Urinary bladder (tissue), 4 donors: ENCODE measurements at places on chromosomes 5 and 9. TPM values are rescaled to one million over a fixed set of nuclear protein-coding genes. Genes with fewer than 3 reads are reported as not detected.

DNA sequence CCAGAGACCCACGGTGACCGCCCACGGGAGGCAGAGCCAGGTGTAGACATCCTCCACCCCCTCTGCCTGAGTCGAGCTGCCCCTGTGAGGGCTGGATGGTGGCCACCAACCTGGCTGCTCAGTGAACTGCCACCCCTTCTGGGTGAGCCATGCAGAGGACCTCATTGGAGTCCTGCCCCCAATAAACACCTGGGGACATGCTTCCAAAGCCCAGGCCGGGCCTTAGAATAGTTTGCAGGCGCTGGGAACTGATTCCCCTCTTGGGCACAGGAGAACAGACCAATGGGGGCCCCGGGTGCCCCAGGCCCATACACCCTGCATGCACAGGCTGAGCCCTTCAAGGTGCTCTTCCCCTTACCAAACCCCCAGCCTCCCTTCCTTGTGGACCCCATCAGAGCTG is 38.1 kb upstream of the GFPT2 start:
- DNase-seq = no peak

DNA sequence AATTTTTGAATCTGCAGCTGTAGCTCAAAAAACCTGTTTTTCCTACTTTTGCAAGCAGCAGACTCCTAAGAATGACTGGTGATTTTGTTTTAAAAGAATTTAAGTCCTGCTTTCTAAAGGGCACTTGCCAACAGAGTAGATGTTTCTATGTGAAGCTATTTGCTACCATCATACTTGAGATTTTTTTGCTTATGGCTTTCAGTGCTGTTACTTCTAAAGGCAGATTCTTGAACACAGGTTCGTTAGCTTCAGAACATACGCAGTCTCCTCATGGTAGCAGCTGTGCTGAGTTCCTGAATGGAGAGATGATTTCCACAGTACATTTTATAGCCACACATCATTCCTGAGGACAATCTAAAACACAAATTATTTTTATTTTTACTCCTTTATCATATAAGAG is 24.4 kb upstream of the ELL2 start:
- no peak for DNase-seq

- no peak for DNase-seq
These were observed 75.2 kb downstream of the ELAVL2 start for GRCh38 chr9:23750808-23751207.

- DNase-seq = no peak
These were observed 52.4 kb downstream of the TTLL11 start for GRCh38 chr9:122040561-122041242.

ZNF474 gene
- 0.21 TPM for total RNA-seq

DNA sequence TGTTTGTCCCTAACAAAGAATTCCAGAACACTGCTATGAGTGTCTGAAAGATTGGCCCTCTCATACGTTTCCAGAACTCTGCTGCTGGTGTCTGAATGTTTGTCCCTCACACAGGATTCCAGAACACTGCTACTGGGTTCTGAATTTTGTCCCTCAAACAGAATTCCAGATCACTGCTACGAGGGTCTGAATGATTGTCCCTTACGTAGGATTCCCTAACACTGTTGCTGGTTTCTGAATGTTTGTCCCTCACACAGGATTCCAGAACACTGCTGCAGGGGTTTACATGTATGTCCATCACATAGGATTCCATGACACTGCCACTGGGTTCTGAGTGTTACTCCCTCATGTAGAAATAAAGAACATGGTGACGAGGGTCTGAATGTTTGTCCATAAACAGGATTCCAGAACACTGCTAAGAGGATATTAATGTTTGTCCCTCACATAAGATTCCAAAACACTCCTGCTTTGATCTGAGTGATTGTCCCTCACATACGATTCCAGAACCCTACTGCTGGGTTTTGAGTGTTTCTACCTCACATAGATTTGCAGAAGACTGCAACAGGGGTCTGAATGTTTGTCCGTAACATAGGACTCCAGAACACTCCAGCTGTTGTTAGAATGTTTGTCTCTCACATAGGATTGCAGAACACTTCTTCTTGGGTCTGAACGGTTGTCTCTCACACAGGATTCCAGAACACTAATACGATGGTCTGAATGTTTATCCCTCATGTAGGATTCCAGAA is 214.4 kb downstream of the FOXD4L6 start:
- DNase-seq = no peak

HMGCR gene
- 81.5 TPM for total RNA-seq

PITX1 gene
- 50.1 TPM for total RNA-seq

C9orf43 gene
- 0.74 TPM for total RNA-seq

DNA sequence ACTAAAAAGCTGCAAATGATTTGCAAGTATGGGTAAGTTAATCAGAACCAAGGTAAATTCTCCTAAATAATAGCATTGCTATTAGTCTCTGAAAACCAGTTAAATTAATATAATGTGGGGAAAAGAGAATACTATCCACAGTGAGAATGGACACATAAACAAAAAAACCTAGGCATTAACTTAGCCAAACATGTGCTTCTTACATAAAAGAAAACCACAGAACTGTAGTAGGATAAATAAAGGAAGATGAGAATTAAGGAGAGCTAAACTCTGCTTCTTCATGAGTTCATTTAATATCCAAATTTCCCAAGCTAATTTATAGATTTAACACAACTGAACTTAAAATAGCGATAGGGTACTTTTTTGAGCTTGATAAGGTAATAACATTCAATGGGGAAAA is 31.8 kb downstream of the ABCA1 start:
- DNase-seq = no peak

DNA sequence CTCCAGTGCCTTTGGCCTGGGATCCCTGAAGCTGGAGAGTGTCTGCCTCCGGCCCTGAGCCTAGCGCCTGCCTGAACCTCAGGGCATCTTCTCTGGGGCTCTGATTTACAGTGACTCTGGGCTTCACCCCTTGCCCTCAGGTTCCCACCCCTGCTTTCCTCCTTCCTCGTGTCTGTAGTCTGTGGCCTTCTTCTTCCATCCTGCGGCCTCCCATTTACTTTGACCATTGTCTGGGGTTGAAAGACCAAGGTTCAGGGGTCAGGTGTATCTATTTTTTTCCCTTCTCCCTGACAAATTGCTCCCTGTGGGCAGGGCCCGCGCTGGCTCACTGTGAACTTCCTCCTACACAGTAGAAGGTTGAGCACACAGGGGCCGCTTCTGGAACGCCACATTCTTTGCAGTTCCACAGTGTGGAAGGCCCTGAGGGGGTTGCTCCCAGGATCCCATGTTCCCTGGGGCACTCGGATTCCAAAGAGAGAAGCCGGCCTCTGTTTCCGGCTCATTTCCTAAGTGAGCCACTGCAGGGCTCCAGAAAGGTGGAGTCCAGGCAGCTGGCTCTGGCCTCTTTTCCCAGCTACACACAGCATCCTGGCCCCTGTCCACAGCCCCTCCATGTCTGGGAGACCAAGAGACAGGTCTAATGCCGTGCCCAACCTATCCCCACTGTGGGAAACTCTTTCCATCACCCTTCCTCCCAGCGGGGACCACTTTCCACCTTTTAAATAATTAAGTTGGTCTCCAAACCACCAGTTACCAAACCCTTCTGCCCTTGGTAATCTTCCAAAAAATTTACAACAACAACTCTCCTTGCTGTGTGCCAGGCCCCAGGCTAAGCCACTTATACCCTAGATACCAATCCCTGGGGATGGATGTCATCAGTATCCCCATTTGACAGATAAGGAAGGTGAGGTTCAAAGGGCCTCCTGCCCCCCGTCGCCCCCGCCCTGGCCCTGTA is 140.3 kb upstream of the IER5L start:
- no peak for DNase-seq

SOHLH1 gene
- not detected for total RNA-seq

GRCh38 chr5:123949807-123950340 is 437.9 kb downstream of the CSNK1G3 start:
- no peak for DNase-seq

DNA sequence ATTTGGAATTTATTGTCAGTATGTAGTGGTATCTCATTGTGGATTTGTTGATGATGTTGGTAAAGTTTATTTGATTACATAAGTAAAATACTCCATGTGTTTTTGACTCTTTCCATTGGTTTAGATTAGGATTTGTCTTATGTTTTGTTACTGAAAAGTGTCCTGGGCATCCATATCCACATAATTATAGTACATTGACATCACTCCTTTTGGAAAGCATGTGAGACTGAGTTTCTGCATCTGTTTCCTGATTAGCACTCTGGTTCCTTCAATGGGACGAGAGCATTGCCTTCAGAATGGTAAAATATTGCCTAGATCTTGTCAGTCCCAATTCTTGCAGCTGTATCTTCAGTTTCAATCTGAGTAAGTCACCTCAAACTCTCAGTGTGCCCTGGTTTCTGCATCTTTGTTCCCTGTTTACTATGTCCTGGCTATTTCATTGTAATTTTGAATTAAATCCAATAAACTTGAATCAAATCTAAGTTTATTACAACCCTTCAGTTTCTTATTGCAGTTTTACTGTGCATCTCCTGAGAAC is 128.1 kb downstream of the FBXO38 start:
- no peak for DNase-seq

- DNase-seq = no peak
These were observed 1.6 kb upstream of the ST6GALNAC4 start for GRCh38 chr9:127918183-127919107.

DNA sequence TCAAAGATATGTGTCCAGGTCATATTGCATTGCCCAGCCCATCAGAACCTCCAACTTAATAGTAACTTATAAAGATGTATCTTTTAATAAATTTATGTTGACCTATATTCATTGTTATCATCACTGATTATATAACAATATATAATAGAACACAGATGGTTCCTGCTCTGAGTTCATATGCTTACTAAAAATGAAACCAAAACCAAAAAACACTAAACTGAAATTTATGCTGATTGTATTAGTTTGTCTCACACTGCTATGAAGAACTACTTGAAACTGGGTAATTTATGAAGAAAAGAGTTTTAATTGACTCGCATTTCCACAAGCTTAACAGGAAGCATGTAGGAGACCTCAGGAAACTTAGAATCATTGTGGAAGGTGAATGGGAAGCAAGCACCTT is 462.5 kb upstream of the TYRP1 start:
- DNase-seq = no peak
